Fibroblast of upper back skin (primary cell): ENCODE measurements at places on chromosomes 5 and 9.

DNA sequence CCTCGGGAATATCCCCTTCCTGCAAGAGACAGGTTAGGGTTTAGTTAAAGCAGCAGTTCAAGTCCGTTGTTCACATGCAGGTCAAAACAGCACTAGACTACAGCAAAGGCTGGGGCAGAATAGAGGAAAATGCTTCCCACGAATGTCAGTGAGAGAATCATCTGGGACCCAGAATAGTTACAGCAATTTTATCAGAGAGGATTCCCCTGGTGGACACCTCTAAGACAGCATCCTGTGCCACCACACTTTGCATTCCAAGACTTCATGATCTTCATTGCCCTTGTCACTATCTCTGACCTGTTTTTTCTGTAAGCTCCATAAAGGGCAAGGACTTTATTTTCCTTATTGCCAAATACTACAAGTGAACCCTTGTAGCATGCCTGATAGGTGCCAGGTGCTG lies 12.9 kb downstream of the GRXCR2 start:
- no peak for DNase-seq

- no peak for DNase-seq
These were observed 151.5 kb downstream of the NR3C1 start for GRCh38 chr5:143251946-143252345.

- DNase-seq = peak; percentile 40
These were observed 18.0 kb upstream of the ENHO start for GRCh38 chr9:34540827-34541226.

DNA sequence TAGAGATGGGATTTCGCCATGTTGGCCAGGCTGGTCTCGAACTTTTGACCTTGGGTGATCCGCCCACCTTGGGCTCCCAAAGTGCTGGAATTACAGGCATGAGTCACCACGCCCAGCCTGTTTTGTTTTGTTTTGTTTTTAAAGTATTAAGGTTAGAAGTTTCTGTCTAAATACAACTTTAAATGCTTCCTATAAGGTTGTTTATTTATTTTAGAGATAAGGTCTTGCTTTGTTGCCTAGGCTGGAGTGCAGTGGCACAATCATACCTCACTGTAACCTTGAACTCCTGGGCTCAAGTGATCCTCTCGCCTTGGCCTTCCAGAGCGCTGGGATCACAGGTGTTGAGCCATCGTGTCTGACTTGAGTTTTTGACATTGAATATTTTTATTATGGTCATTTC lies 11.4 kb downstream of the MRRF start:
- DNase-seq = no peak

GRCh38 chr9:77839459-77840140 lies 191.5 kb upstream of the GNA14 start:
- DNase-seq = peak; percentile 75

DNA sequence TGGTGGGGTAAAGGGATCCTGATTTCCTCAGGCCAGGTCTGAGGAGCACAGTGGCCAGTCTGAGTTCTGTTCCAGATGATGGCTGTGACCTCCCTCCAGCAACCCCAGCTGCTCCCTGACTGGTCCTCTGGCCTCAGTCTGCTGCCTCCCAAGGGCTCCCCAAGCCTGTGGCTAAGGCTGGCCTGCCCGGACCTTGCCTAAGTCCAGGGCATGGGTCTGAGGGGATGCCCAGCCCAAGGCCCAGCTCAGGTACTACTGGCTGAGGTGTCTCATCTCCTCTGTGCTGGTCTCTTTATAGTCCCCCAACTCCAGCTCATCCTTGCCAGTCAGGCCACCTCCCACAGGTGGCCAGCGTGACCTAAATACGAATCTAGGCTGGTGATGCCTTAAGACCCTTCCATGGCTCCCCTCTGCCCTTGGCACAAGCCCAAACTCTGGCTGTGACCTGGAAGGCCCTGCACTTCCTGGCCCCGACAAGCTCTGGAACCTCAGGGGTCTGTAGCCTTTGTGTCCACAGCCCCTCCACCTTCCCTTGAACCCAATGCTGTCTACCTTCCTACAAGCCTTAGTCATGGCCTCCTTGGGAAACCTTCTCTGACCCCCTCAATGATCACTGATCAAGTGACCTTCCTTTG lies 9.8 kb downstream of the KIF12 start:
- DNase-seq = no peak

- DNase-seq = peak; percentile 20
These were observed 861 bp downstream of the UBQLN1 start for GRCh38 chr9:83706676-83707517.

- no peak for DNase-seq
These were observed 199.3 kb upstream of the CD180 start for GRCh38 chr5:67395790-67396418.

- DNase-seq = no peak
These were observed 51.4 kb downstream of the ACER2 start for GRCh38 chr9:19460243-19460642.

GRCh38 chr5:176816043-176816745 lies 5.8 kb downstream of the UNC5A start:
- no peak for DNase-seq

DNA sequence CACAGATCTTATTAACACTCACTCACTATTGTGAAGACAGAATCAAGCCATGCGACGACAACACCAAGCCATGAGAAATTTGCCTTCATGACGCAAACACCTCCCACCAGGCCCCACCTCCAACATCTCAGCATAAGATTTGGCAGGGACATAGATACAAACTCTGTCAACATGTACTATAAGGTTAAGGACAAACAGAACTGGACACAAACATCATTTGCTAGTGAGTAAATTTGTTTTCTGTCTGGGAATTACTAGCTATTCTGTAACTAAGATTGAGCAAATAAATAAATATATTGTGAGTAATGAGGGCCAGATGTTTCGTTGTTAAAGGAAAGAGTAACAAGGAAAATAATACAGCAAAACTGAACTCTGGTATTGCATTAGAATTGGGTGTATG lies 15.7 kb upstream of the KCNN2 start:
- DNase-seq = no peak

DNA sequence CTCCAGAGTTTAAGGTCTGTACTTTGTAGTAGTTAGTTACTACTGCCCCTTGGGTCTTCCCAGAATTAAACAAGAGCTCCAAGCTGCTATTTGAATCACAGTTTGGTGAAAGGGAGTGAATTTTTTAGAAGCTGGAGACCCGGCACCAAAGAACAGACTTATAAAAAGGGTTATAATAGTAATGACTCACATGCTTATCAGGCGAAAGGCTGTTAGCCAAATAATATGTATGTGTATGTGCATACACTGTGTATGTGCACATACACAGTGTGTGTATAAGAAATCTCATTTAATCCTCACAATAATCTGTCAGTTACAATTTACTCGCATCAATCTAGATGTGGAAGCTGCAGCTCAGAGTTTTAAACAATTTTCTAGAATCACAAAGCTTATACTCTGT lies 59.5 kb upstream of the ITGA1 start:
- DNase-seq = no peak

GRCh38 chr9:91187965-91188344 lies 173.8 kb downstream of the AUH start:
- peak; percentile 84 for DNase-seq

- no peak for DNase-seq
These were observed 88.4 kb upstream of the HSPA9 start for GRCh38 chr5:138663561-138663960.

GRCh38 chr9:137049544-137050449 lies 3.8 kb upstream of the NPDC1 start:
- peak; percentile 24 for DNase-seq

GRCh38 chr9:81032030-81032572 lies 657.2 kb downstream of the TLE1 start:
- peak; percentile 91 for DNase-seq

- peak; percentile 67 for DNase-seq
These were observed 5.1 kb upstream of the RGMB start for GRCh38 chr5:98768160-98768959.

DNA sequence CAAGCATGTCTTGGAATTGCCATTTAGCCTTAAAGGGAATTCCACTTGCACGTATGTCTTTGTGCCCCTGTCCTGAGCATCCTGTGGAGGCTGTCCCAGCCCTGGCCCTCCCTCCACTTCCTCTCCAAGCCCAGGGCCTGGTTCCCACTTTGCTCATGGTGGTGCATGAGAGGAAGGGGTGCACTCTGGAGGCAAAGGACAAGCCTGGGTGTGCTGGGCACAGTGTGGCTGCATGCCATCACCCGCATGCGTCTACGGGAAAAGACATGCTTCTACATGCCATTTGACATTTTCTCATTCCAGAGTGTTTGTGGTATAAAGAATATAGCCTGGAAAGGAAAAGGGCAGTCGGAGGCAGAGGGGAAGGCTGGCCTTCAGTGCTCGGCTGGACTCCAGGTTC lies 7.2 kb upstream of the IRX2 start:
- DNase-seq = no peak

DNA sequence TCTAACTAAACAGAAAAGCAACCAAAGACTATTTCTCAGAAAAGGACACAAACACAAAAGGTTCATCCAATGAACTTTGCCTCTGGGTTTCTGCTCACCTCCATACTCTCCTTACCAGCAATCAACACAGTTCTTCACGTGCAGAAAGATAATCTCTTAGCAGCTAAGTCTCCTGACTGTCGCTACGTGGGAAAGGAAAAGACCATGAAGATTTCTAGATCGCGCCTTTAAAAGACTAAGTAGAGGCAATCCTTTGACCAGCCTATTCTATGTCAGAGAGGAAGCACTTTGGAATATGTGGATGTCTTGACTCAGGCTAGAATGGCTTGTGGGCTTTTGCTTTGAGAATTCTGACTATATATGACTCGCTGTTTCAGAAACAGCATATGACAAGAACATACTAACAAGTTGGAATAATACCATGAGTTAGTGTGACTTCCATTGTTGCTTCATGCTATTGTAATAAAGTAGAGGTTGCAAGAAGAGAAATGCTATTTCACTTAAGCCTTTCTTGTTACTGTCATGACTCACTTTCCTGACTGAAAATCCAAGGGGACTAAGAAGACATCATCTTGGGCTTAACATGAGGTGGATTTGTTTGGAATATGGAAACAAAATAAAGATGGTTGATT lies 339.5 kb upstream of the RFX3 start:
- peak; percentile 77 for DNase-seq

GRCh38 chr5:97452646-97453045 lies 269.6 kb upstream of the RIOK2 start:
- no peak for DNase-seq

DNA sequence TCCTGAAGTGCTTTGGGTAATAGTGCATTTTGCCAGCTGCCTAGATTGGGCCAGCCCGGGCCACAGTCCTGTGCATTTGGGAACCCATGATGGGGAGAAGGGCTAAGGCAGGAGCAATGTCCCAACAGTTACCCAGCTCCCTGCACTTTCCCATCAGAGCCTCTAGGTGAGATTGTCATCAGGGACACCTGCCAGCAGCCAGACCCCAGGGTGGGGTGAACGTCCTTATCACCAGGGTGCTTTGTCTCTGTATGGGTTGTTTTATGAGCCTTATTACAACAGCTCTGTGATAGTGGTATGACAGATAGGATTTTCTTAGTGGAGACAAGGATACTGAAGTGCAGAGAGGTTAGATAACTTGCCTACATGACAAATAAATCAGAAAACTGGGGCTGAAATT lies 365.7 kb downstream of the OSTF1 start:
- DNase-seq = no peak

- DNase-seq = no peak
These were observed 4.8 kb downstream of the WNK2 start for GRCh38 chr9:93188426-93189368.

DNA sequence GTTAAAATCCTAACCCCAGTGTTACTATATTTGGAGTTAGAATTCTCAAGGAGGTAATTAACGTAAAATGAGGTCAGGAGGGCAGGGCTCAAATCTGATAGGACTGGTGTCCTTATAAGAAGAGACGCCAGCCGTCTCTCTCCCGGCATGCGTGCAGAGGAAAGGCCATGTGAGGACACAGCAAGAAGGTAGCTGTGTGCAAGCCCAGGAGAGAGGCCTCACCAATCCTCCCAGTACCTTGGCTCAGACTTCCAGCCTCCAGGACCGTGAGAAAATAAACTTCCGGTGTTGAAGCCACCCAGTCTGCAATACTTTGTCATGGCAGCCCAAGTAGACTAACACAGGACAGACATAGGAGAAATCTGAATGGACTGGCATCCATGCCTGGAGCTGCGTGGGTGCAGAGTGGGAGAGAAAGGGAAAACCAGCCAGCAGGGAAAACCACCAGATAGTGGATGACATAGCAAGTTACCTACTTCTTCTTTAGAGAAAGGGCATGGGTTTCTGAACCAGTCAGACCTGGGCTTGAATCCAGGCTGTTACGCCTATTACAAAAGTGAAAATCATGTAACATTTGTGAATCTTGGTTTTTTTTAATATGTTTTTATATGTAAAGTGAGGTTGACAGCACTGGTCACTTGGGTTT lies 89.2 kb downstream of the FSTL4 start:
- no peak for DNase-seq

GRCh38 chr5:16147179-16147900 lies 32.3 kb downstream of the MARCHF11 start:
- no peak for DNase-seq

GRCh38 chr9:5336688-5337087 lies 3.0 kb downstream of the RLN1 start:
- no peak for DNase-seq

- no peak for DNase-seq
These were observed 363 bp upstream of the MAMDC2 start for GRCh38 chr9:70043285-70043684.

- no peak for DNase-seq
These were observed 38.7 kb upstream of the SH3PXD2B start for GRCh38 chr5:172493002-172493401.

DNA sequence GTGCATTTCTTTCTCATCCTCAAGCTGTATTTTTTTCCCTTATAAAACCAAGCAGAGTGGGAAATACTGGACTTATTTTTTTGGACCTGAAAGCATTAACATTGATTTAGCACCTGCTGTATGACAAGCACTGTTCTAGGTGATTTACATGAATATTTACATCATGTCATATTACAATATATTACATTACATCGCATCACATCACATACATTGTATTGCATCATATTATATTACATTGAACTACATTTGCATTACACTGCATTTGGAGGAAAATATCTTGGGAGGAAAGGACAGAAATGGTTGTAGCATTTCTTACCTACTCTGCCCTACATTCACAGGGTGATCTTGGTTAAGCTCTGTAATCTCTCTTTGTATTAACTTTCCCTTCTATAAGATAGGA lies 11.2 kb upstream of the PDCD1LG2 start:
- no peak for DNase-seq

- DNase-seq = peak; percentile 25
These were observed 665 bp downstream of the ASS1 start for GRCh38 chr9:130445268-130445983.

GRCh38 chr5:168123631-168124528 lies 167.6 kb upstream of the WWC1 start:
- no peak for DNase-seq

- peak; percentile 64 for DNase-seq
These were observed 291.9 kb downstream of the FBXL7 start for GRCh38 chr5:15791859-15792258.
